Esophagus squamous epithelium (tissue), 5 donors: ENCODE measurements at places on chromosomes 6 and 20.

DNA sequence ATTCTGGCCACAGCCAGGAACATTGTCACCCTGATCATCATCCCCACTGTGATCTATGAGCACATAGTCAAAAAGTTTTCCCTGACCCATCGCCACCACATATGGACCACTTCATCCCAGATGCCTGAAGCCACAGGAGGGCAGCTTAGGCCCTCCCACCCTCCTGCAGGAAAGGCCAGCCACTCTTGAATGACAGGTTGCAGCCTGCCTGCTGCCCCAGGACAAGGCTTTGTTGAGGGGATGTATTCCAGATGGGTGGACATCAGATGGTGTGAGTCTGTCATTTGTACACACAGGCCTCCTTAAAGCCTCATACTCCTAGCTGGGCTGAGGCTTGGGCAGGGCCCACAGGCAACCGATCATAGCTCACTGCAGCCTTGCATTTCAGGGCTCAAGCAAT lies 30.8 kb downstream of the DPPA5 start:
- DNase-seq = no peak

DNA sequence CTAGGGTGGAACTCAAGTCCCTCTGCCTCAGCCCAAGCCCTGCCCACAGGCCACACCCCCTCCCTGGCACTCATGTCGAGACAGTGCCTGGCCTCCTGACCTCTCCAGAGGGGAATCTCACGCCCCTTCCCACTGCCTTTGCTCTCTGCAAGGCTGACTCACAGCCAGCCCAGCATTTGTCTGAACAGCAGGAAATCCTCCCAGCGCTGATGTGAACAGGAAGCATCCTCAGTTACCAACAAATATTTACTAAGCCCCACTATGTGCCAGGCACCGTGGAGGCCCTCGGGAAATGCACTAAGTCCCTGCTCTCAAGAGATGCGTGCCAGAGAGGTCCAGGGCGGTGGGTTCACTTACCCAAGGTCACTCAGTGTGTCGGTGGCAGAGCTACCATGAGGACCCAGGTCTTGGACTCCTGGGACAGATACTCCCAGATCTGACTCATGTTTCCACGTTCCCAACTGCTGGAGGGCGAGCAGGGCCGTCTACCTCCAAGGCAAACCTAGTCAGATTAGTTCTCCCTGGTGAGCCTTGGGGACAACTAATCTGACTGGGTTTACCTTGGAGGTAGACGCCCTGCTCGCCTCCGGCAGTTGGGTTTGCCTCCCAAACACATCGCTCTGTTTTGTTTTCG lies 7.8 kb downstream of the ADA start:
- DNase-seq = no peak

DNA sequence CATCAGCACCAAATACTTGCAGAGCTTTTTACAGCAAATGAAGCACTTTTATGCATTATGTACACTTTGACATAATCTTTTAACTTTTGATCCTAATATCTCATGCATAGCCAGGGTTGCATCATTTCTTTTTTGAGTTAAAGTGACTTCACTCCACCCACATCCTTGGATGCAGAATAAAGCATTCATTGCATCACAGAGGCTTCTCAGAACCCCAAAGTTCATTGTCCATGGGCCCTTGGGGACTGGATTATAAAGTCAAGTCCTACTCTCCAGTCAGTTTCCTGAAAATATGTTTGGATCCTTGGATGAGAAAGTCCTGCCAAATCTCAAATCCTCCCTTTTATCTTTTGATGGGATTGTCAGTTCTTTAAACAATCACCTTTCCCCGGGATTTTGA lies 10.6 kb upstream of the EFHC1 start:
- DNase-seq = no peak

DNA sequence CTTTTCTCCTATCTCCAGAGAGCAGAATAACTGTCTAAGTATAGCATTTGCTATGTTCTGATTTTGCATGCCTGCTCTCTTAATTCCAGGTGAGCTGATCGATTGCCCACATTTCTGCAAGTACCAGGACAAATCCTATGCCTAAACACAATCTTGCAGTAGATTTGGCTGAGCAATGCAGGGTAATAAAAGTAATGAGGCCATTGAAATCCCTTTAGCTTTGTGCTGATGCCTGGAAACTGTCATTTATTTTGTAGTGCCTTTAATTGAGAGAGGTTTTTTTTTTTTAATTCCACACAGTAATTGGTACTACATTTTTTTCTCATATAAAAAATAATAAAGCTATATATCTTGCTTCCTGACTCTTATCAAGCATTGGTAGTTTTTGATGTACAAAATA lies 252.3 kb downstream of the NKAIN2 start:
- DNase-seq = no peak

DNA sequence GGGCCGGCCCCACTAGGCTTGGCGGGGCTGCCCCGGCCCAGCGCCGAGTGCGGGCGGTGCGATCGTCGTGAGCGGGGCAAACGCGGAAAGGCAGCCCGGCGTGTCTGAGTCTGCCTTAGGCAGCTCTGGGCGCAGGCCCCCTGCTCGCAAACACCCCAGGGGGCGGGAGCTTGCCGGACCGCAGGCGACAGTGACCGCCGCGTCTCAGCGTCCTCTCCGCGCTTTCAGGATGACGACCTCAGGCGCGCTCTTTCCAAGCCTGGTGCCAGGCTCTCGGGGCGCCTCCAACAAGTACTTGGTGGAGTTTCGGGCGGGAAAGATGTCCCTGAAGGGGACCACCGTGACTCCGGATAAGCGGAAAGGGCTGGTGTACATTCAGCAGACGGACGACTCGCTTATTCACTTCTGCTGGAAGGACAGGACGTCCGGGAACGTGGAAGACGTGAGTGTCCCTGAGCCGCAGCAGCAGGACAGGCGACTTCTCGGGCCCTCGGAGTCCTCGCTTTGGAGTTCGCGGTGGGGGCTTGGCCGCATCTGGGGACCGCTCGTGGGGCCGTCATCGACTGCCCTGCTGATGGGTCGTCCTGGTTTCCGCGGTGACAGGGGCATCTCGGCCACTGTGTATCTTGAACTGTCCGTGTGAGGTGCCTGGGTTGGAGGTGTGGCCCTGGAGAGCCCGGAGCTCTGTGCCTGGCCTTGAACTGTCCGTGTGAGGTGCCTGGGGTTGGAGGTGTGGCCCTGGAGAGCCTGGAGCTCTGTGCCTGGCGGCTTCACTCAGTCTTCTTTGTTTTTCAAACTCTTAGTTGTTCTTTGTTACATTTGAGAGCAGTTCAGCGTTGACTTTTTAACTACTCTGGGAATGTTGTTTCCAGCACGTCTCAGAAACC lies 786 bp downstream of the ADRM1 start:
- no peak for DNase-seq

GRCh38 chr20:51467956-51468626 lies 74.4 kb downstream of the NFATC2 start:
- DNase-seq = no peak

GRCh38 chr20:53282217-53282955 lies 310.2 kb downstream of the TSHZ2 start:
- no peak for DNase-seq

DNA sequence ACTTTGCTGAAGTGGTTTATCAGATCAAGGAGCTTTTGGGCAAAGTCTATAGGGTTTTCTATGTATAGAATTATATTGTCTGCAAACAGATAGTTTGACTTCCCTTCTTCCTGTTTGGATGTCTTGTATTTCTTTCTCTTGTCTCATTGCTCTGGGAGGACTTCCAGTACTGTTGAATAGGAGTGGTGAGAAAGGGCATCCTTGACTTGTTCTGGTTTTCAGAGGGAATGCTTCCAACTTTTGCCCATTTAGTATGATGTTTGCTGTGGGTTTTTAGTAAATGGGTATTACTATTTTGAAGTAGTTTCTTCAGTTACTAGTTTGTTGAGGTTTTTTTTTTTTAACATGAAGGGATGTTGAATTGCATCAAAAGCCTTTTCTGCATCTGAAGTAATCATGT lies 36.1 kb downstream of the KCNS1 start:
- no peak for DNase-seq

- no peak for DNase-seq
Measured at GRCh38 chr20:38395165-38395564, 40.0 kb downstream of the SNHG17 start.

DNA sequence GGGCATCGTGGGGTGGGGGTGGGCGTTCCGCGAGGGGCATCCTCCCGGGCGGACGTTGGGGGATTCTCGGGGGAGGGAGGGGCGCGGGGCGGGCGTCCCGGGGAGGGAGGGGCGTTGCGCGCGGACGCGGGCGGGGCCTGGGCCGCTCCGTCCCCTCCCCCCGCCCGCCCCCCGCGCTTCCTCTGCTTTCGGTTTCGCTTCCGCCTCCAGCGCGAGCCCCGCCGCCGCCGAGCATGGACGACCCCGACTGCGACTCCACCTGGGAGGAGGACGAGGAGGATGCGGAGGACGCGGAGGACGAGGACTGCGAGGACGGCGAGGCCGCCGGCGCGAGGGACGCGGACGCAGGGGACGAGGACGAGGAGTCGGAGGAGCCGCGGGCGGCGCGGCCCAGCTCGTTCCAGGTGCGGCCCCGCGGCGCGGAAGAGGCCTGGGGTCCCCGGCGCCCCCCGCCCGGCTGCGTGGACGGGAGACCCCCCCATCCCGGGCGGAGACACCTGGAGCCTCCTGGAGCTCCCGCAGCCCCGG lies at the start of gene OGFR:
TSS of gene OGFR (plus strand) at position 209 of the 528 bp plus-strand sequence. CDS start at position 234, 25 bp downstream.
- no peak for DNase-seq

DNA sequence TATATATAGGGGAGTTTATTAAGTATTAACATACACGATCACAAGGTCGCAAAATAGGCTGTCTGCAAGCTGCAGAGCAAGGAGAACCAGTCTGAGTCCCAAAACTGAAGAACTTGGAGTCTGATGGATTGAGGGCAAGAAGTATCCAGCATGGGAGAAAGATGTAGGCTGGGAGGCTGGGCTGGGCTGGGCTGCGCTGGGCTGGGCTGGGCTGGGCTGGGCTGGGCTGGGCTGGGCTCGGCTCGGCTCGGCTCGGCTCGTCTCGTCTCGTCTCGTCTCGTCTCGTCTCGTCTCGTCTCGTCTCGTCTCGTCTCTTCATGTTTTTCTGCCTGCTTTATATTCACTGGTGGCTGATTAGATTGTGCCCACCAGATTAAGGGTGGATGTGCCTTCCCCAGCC lies 238.6 kb downstream of the GRM1 start:
- DNase-seq = no peak

GRCh38 chr6:117206944-117207687 lies 58.2 kb upstream of the VGLL2 start:
- DNase-seq = no peak

- DNase-seq = no peak
Measured at GRCh38 chr6:15796844-15797243, 134.0 kb upstream of the DTNBP1 start.

- no peak for DNase-seq
Measured at GRCh38 chr6:140977403-140977802, 1155.3 kb upstream of the GJE1 start.

GRCh38 chr6:26327450-26328264 lies 37.3 kb upstream of the BTN3A2 start:
- DNase-seq = no peak

GRCh38 chr6:125913864-125914351 lies 42.7 kb upstream of the HINT3 start:
- no peak for DNase-seq

DNA sequence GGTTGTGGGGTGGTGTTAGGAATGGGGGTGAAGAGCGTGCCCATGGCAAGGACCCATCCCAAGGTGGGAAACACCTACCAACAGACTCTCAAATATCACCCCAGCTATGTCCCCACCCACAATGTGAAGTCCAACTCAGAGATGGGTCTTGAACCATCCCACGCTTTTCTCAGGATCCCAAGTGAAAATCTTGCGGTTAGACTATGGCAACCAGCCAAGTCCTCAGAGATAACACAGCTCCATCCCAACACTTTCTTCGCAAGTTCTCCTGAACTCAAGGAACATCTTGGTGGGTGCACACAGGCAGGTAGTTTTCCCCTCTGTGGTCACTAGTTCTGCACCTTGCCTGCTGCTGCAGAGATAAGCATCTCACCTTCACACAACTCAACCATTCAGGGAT lies 116.0 kb downstream of the CDC5L start:
- no peak for DNase-seq

DNA sequence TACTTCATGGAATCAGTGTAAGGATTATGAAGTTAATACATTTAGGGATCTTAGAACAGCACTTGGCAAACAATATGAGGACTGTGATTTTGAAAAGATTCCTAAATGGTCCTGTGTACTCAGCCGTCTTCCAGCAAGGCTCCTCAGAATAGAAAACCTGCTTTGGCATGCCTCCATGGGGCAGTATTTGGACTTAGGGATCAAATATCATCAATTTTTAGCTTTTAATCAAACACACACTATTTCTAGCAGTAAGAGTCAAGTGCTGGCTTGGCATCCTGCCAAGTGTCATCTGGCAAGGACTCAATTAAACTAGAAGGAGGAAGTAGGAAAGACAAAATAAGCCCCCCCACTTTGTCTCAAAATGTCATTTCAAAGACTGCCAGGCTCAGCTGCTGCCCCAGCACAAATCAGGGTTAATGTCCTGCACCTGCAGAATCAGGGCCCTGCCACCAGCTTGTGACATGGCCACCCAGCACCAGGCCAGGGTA lies 40.8 kb downstream of the IYD start:
- no peak for DNase-seq

DNA sequence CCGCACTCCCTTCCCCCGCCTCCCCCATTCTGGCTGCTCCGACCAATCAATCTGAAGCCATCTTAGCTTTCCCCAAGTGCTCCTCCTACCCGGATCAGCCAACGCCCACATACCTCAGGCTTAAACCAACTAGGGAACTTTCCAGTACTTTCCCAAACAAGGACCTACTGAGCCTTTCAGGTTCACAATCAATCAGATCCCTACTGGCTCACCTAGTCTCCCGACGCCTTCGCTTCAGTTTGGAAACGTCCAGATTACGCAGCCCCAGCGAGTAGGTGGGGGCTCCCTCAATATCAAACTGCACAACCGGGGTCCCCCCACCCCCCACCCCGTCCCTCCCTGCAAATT lies 432 bp downstream of the HSPA1L start:
- DNase-seq = peak; percentile 45

- DNase-seq = no peak
Measured at GRCh38 chr6:72248621-72249020, 362.3 kb downstream of the RIMS1 start.

DNA sequence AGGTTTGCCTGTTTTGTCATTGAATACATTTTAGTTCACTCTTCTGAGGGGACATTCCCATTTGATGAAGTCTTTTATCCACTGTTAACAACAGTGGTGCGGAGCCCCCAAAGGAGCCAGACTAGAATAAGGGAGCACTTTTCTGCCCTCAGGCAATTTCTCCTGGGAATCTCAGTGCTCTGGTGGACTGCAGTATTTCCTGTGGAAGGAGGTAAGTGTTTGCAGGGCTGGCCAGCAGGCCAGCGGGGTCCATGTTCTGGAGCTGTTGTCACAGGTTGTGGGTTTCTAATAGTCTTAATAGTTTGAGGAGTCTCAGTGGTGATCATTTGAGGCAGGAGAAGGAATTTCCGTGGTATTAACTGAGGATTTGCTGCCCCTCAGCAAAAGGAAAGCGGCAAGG lies 83.5 kb downstream of the ASXL1 start:
- no peak for DNase-seq

- DNase-seq = no peak
Measured at GRCh38 chr20:43727980-43728590, 1.3 kb upstream of the GTSF1L start.
